ENCODE measurements at places on chromosomes 7 and 10.

GRCh38 chr7:30168835-30169573 lies 34.2 kb downstream of the MTURN start:
- DNase-seq, result no peak

- DNase-seq, result no peak
These were observed 2.9 kb downstream of the BNIP3 start for GRCh38 chr10:131978851-131979250.

DNA sequence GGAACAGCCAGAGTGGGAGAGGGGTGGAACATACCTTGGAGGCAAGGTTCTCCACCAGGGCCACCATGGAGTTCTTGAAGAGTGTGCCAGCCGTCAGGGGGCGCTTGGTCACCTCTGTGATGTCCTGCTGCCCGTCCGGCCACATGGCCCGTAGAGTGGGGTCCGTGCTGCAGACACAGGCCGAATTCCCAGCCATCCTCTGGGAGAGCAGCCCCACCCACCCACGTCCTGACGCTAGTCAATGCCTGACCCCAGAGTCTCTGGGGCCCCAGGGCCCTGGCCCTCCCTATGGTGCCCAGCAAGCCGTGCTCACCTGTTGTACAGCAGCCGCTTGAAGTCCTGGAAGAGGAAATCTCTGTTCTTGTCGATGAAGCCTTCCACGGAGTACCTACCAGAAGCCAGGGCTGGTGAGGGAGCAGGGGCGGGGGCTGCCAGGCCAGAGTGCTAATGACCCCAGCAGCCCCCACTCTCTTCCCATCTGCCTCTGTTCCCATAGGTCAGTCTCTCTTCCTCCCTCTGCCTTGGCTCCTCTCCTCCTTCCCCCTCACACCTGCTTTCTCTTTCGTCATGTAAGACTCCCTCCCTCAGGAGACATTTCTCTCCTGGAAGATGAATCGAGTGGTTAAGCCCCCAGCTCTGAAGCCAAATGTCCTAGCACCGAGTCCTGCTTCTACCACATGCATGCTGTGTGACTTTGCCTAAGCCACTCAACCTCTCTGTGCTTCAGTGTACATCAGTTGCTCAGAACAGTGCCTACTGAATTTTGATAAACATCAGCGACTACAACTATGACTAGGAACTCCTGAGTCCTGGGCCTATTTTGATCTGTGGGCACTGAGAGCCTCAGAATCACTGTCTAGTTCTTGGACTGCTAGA lies 11.0 kb downstream of the MYO1G start:
- no peak for DNase-seq

GRCh38 chr10:19412531-19412930 lies 363.9 kb downstream of the MALRD1 start:
- DNase-seq, result no peak

- peak; percentile 92 for DNase-seq
These were observed 356 bp upstream of the NDUFB2 start for GRCh38 chr7:140696024-140696679.

GRCh38 chr10:29265210-29265768 lies 23.6 kb upstream of the LYZL1 start:
- no peak for DNase-seq

- no peak for DNase-seq
These were observed 9.6 kb upstream of the ZMIZ1 start for GRCh38 chr10:79058899-79059841.

DNA sequence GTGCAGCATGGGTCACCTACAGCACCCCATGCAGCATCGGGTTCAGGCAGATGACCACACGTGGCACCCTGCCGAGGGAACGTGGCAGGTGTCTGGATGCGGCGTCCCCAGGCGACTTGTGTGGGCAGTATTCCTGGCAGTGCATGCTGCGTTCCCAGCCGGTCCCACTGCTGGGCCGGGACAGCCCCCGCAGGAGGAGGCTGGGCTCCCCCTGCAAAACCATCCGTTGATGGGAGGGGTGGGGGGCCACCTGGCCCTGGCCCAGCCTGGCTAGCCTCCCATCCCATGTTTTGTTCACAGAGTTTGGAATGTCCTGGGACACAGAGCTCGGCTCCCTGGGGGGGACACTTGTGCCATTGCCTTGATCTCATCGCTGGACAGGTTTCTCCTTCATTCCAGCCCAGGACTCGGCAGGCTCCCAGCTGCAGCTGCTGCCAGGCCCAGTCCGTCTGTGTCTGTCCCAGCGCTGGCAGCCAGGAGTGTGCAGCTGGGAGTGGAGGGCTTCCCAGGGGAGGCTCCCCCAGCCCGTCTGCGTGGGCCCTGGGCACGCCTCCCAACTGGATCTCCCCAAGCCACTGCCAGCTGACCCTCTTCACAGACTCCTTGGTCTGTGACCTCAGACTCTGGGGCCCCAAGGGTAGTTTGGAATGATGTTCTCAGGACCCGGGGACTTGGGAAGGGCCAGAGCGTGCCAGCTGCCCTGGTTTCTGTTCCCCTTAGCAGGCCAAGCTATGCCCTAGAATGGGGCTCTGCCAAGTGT lies 32.6 kb downstream of the TMEM270 start:
- no peak for DNase-seq

DNA sequence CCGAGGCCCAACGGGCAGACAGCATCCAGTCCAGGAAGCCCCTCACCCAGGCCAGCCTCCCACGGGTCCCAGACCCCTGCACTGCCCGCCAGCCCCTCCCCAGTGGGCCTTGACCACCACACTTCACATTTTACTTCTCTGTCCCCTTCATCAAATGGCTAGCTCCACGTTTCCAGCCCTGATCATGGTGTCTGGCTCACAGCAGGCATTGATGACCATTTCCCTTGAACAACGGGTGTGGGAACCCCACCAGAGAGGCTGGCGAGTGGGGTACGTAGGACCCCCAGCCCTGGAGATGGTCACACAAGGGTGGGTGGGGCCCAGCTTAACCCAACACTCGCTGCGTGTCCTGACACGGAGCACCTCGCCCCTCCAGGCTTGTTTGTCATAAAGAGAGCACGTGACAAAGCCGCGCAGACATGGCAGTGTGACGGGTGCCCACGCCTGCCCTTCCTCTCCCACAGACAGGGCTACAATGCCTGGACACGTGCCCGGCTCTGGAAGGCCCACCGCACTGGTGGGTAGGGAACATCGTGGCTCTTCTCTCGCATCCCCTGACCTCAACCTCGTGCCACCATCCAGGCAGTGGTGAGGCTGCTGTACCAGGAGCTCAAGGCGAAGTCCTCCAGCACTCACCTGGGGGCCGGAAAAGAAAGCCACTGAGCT lies 267.7 kb downstream of the MAD1L1 start:
- no peak for DNase-seq

DNA sequence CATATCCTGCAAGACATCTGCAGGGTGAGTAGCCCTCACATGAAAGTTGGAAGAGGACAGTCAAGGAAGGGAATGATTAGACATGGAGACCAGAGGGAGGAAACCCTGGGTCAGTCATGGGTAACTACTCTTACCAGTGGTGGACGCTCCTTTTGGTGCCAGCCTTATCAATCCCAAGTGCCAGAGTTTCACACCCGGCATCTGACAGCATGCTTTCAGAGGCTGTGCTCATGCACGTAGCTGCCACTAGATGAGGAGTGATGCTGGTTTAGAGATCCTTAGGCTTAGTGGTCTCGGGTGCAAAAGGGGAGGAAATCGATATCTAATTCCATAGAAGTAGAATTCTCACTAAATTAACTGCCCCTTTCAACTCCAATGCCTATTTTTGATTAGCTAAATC lies 100.8 kb downstream of the PLCE1 start:
- DNase-seq, result no peak

GRCh38 chr7:138876326-138876725 lies 78.3 kb upstream of the ATP6V0A4 start:
- no peak for DNase-seq
